ENCODE measurements at places on chromosomes 2 and 18.

- no peak for DNase-seq
Observed at GRCh38 chr18:31500051-31500688, 2.2 kb downstream of the DSG2 start.

DNA sequence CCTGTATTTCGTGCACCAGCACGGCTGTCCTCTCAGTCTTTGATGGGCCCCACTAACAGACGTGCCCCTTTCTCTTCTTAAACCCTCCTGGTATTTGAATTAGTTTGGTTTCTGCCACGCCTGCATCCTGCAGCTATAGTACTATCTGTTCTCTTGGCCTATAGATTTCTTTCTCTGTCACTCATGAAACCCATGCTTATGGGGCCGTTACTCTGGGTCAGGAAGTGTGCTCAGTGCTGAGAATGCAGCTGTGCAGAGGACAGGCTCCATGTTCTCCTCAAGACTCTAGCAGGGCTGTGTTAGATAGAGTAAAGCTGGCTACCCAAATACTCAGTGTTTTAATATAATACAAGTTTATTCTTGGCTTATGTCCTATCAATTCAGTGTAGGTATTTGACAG lies 180.0 kb downstream of the INSIG2 start:
- no peak for DNase-seq

DNA sequence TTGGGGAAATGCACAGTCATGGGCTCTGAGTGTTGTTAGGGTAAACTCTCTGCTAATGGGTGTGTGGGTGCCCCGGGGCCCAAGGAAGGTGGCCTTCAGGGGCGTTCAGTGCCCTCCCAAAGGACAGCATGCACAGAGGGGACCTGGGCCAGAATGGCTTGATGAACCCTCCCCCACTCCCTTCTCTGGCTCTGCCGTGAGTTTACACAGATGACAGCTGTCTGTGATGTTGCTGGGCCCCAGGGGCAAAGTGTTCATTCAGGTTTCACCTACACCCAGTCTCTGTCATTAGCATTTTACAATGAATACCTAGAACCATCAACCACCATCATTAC lies 3.2 kb downstream of the NPPC start:
- no peak for DNase-seq

DNA sequence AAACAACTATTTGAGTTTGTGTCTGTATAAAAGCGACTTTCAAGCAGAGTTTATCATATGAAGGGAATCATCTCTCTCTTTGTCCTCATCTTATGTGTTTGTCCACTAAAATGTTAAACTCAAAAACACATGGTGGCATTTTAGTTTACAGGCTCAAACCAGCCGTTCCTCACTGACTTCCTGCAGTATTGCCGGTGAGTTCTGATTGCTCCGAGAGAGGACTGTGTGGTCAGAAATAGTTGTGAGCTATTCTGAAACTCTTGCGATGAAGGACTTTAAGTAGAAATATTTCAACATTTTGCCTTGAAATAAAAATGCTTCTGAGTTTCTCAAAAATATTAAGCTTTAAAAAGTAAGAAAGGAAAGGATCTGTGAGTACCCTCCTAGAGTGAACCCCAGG lies 163.2 kb upstream of the CAVIN2 start:
- DNase-seq = no peak

- no peak for DNase-seq
Observed at GRCh38 chr2:7118606-7119131, 201.5 kb downstream of the RNF144A start.

- DNase-seq = peak; percentile 35
Observed at GRCh38 chr2:42196403-42197267, 27.5 kb downstream of the EML4 start.

DNA sequence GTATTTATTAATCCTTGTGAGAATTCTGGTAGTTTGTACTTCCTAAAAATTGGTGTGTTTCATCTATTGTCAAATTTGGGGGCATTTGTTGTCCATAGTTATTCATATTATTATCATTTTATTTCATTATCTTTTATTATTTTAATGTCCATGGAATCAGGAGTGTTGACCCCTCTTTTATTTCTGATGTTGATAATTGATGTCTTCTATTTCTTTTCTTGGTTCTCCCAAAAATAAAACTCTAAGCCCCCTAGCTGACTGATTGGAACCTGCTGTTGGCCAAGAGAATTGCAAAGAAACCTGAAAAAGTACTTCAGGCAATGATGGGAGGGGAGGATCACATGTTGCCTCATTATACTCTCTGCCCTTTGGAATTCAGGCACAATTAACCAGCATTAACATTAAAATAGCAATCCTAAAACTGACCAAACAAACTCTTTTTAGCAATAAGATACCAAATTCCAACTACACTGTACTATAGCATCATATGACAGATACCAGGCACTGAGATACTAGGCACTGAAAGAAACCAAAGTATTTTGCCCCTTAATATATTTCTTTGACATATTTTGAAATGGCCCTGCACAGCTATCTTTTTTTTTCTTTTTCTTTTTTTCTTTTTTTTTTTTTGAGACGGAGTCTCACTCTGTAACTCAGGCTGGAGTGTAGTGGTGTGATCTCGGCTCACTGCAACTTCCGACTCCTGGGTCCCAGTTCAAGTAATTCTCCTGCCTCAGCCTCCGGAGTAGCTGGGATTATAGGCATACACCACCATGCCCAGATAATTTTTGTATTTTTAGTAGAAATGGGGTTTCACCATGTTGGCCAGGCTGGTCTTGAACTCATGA lies 1097.2 kb upstream of the CNTNAP5 start:
- no peak for DNase-seq

GRCh38 chr2:206379266-206379665 lies 64.1 kb upstream of the ADAM23 start:
- DNase-seq = no peak

DNA sequence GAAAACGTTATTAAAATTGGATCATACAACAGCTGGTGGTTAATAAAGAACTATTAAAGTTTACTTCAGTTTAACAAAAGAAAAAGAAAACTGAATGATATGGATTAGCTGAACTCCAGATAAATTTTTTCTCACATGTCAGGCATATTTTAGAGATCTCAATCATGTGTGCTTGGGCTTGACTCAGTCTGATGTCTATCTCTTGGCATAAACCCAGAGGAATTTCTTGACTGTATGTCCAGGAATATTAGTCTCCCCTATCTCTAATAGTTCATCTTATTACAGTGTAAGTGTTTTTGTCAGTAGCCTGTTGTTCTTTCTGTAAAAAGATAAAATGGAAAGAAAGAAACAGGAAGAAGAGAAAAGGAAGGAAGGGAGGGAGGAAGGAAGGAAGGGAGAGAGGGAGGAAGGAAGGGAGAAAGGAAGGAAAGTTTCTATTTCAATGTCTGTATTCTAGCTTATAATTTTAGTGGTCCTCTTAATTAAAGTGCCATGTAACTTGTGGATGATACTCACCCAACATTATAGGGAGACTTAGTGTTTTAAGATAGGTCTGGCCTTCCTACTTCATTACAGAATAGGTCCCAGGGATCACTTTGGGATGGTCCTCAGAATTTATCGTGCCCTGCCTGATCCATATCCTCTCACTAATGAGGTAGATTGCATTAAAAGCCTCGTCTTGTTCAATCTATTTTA lies 99.7 kb upstream of the UGP2 start:
- DNase-seq = no peak

DNA sequence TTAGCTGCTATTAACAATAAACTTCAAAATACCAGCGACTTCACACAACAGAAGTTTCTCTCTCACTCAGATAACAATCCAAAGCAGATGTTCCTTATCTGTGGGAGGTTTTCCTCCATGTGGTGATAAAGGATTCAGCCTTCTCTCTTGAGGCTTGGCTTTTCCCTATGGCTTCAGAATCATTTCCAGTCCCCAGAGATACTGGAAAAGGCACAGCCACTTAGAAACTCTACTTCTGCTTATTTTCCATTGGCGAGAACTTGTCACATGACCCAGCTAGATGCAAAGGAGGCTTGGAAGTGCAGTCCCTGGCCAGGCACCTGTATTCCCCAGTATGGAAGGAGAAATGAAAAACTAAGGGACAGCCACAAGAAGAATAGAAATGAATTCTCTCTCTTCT lies 344.8 kb downstream of the MTX2 start:
- DNase-seq = no peak

DNA sequence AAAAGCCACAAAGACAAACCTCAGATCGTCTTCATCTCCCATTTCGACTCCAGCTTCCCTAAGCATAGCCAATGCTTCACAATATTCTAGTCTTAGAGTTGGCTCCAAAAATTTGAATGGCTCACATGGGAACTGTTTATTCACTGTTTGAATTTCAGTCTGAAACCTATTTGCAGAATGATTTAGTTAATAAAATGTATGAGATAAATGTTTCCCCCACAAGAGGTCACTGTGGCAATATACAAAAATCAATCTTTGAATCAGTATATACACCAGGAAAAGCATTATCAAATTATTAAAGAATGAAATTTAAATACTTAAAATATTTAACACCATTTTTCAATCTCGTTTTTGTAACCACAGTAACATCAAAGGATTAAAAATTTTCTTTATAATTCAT lies 40.0 kb upstream of the MCM6 start:
- DNase-seq = peak; percentile 7

DNA sequence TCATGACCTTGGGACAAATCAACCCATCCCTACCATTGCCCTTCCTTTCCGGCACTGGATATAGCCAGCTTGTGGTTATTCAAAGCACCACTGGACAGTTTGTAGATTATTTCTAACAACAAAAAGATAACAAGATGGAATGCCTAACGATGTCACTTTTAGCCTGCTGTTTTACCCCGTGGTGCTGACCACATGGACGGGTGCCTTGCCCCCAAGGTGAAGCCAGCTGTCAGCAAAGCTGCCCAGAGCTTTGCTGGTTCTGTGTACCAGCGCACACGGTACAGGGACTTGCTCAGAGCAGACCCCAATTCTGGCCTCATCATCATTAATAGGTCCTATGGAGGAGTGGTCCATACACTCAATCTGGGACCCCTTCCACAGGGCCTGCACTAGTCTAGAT lies 118.2 kb downstream of the MTCL1 start:
- DNase-seq = no peak

Data from T-cell (primary cell).